ENCODE measurements at places on chromosomes 3 and 15. TPM values are rescaled to one million over a fixed set of nuclear protein-coding genes. Genes with fewer than 3 reads are reported as not detected.

DNA sequence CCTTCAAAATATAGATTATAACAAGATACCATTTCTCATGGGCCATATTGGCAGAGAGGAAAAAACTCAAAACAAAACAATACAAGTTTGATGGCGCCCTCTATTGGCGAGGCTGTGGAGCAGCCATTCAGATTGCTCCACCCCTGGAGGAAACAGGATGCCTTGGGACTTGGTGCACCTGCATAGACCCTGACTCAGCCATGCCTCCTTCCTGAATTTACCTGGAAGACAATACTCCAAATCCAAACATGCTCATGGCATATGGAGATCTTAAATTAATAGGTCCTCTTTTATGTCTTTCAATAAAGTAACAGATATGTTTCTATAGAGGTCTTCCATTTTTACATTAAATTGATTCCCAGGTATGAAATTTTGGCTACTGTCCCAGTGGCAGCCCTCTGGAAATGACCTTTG is 90.0 kb downstream of the APBA2 start:
- DNase-seq, result no peak

DNA sequence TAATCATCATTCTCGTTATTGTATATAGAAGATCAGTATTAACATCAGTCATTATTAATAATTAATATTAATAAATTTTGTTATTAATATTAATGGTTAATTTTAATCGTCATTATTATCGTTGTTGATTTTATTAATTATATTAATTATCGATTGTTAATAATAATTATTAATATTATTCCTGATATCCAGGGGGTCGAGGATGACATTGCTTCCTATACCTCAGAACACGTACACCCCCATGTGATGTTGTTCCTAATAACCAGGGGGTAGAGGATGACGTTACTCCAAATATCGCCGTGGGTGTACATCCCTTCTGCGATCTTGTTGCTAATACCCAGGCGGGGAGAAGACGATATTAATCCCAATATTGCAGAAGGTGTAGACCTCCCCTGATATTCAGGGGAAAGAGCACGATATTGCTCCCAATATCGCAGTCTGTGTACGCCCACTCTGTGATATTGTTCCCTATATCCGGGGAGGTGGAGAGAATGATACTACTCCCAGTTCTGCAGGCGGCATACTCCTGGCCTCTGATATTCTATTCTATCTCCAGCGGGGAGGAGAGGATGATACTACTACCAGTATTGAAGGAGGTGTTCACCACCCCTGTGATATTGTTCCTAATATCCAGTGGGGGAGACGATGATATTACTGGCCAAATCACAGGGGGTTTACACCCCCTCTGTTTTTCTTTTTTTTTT is 22.3 kb upstream of the BMF start:
- no peak for DNase-seq

DNA sequence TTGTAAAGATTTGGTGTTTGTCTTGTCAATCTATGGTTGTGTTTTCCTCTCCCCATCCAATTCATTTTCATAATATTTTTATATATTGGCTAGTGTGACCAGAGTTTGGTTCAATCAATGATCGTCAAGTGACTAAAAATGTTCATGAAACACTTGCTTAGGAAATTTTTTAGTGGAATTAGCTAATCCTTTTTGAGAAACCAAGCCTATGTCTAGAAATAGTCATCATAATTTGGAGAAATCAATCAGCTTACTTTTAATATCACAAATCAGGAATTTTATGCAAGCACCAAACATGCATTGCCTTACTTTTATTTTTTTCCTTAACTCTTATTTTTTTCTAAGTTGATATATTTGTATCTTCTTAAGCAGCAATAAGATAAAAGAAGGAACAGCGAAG is 403.1 kb upstream of the TBL1XR1 start:
- DNase-seq, result no peak

- DNase-seq, result no peak
Observed at GRCh38 chr3:183564046-183564445, 8.5 kb upstream of the KLHL6 start.

GRCh38 chr15:50653156-50653743 is 33.3 kb downstream of the TRPM7 start:
- DNase-seq, result no peak

GRCh38 chr3:128969993-128970739 is 23.7 kb downstream of the CFAP92 start:
- peak; percentile 29 for DNase-seq

DNA sequence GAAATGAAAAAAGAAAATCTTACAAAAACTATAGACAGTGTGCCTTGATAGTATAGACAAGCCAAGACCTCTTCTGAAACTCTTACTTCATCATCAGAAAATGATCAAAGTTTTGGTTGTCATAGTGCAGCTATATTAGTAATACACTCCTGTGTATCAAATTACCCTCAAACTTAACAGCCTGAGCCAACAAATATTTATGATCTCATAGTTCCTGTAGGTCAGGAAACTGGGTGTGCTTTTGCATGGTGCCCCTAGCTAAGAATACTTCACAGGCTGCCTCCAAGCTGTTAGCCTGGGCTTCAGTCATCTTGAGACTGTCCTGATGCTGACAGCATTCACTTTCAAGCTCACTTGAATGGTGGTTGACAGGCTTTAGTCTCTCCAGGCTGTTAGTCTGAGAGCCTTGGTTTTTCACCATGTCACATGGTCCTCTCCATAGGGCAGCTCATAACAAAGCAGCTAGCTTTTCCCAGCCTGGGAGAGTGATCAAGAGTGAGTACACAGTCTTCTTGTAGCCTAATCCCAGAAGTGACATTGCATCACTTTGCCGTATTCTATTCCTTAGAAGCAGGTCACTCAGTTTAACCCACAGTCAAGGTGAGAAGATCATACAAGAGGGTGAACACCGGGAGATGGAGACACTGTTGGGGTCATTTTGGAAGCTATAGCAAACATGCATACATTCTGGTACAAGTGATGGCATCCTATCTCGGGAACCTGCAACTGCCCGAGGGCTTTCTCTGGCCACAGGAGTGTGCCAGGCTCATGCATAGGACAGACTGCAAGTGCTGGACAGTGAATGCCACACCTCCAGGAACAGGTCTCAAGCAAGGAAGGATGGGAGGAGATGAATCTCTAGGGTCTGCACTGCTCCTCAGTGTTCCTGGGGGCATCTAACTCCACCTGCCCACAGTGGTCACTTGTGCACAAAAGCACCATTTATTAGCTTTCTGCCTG is 173.4 kb upstream of the CADPS start:
- no peak for DNase-seq

DNA sequence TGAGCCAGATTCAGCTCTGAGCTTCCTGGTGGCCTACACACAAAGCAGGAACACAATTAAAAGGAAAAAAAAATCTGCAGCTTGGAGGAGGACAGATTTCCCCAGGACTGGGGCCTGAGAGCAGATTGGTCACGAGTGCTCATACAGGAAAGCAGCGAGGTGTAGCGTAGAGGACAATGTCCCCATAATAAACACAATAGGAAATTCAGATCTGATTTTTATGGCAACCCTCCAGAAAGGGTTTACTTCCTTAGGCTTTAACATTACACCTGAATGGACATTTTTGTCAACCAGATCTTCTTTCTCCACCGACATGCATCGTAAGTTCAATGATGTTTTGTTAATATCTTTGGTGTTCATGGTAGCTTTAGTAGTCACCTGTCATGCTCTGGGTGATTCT is 23.3 kb downstream of the SLC6A20 start:
- no peak for DNase-seq

- peak; percentile 48 for DNase-seq
Observed at GRCh38 chr3:43155464-43156121, 49.7 kb upstream of the POMGNT2 start.

DNA sequence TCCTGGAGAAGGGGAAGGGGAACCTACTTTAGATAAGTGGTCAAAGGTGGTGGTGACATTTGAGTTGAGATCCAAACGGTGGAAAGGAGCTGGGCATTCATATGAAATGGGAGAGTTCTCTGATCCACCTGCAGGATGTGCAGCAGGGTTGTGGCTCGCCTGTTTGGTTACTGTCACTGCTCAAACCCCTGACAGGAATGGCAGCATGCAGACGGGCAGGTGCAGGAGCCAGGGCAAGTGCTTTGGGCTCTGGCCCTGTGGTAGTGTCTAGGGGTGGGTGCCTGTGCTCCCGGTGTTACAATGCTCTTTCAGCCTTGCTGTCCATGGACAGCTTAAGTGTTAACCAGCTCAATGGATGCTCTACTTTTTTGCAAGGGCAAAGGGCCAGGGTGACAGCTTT is 18.5 kb downstream of the PAQR9 start:
- DNase-seq, result no peak

DNA sequence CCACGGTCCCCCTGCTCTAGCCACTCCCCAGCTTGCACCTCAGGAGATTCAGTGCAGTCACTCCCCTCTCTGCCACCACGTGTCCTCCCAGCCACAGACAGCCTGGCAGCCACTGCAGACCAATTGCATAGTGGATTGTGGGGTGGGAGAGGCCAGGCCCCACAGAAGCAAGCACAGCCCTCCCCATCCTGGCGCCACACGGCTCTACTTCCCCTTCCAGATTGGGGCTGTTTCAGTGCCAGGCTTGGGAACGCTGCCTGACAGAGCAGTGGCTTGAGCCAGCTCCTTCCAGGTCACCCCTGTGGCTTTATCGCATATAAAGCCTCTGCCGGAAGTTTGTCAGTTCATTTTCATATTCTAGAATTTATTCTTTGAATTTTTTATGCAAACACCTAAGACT is 90.7 kb downstream of the TMEM266 start:
- no peak for DNase-seq

GRCh38 chr15:84981711-84982300 is at the start of gene PDE8A:
TSS of gene PDE8A (plus strand) at chr15:84981856. CDS start at chr15:84982163, 307 bp downstream.
- peak; percentile 68 for DNase-seq

GRCh38 chr3:139308560-139308959 is 35.3 kb upstream of the MRPS22 start:
- no peak for DNase-seq

DNA sequence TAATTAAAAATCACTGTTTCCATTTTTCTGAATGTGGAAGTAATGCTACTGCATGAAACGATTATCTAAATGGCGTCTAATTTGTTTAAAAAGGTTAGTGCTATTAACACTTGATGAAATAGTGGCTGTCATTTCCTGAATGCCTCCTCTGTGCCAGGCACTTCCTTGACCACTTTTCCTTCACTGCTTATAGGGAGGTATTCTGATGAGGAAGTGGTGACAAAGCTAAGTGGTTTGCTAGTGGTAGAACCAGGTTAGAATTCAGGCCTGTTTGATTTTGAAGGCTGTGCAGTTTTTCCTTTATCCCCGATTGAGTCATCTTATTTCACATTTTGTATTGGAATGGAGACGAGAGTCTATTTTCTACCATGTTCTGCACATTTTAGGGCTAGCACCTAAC is 119.0 kb downstream of the USP13 start:
- no peak for DNase-seq

GRCh38 chr15:92627014-92627413 is 28.6 kb downstream of the FAM174B start:
- DNase-seq, result no peak

- no peak for DNase-seq
Observed at GRCh38 chr15:69941706-69942495, 155.8 kb downstream of the TLE3 start.

GRCh38 chr3:183930086-183930485 is 45.4 kb upstream of the PARL start:
- DNase-seq, result no peak

DNA sequence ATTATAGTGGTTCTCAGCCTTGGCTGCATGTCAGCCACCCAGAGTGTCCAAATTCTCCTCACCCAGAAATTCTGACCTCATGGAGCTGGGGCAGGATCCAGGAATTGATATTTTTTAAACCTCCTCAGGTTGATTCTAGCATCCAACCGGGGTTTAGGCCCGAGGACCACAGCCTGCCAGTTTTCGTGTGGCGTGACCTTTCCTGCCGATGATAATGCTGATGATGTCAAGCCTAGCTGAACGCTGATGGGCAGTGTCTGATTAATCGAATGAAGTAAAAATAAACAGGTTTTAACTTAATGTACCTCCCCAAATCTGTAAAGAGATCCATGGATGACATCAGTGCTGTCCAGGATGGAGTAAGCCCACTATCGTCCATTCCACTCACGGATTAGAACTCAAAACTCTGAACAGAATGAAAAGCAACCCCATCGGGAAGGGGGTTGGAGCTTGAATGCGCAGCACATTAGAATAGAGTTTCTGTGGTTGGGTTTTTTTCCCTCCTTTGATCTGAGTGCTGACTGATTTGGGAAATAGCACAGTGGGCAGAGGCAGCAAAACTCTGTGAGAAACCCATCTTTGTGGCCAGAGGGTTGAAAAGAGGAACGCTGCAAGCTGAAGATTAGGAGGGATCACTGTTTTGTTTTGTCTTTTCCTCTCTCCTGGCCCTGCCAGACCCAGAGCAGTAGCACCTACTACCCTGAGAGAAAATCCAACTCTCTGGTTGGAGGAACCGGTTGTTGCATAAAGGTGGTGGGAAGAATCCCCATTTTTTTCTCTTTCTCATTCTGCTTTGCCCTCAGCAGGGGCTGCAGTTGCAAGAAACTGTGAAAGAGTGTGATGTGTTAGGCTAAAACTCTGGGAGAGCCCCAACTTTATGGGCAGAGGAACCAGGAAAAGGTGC is 153.9 kb downstream of the APBA2 start:
- DNase-seq, result no peak

- DNase-seq, result peak; percentile 11
Observed at GRCh38 chr3:45841420-45841756, 531 bp downstream of the LZTFL1 start.

DNA sequence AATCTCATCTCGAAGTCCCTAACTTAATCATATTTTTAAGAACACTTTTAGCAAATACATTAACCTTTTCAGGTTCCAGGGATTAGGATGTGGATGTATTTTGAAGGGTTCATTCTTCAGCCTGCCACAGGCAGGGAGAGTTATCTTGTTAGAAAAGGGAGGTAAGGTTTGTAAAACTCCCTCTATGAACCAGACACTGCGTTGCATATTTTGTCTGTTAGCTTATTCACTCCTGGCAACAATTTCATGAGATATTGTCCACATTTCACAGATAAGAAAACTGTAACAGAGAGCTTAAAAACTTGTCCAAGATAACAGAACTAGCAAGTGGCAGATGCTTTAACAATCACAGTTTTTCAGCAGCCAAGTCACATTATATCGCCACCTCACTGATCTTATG is 155.4 kb downstream of the DIPK2A start:
- DNase-seq, result no peak

GRCh38 chr3:57530071-57530608 is 14.0 kb downstream of the DNAH12 start:
- no peak for DNase-seq

GRCh38 chr3:195544634-195545033 is 1.5 kb upstream of the PPP1R2 start:
- DNase-seq, result peak; percentile 48

GOLGA8G gene
- not detected for total RNA-seq

SLC41A3 gene
- total RNA-seq, result 38.0 TPM

ICE2 gene
- total RNA-seq, result 32.2 TPM

ZPLD1 gene
- not detected for total RNA-seq

ACTC1 gene
- 15,090 TPM for total RNA-seq

CHRNA3 gene
- total RNA-seq, result not detected

WDR49 gene
- total RNA-seq, result 4.8 TPM

ISL2 gene
- total RNA-seq, result not detected
